ACHN (cell line): ENCODE measurements at places on chromosomes 12 and 14.
A peak's percentile ranks its signal among the peaks of the same experiment; 100 is the strongest.

DNA sequence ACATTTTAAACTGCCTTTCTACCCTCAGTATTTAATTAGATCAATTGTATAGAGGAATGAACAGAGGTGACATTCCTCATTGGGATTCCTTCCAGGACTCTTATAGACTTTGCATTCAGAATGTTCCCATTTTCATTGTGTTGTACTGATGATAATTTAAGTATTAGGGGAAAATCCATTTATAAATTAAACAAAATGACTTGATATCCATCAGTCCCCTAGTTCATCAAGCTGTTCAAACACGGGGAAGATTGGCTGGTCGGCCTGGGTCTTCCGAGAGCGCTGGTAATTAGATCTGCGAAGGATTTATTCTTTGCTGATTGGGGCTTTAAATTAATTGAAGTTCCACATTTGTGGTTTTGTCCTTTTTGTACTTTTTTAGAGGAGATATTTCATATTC lies 274.0 kb downstream of the EGLN3 start:
- no peak for DNase-seq

GRCh38 chr14:32169191-32169590 lies 32.7 kb upstream of the RNU6-7 start:
- no peak for DNase-seq

GRCh38 chr12:71216725-71217579 lies 59.2 kb upstream of the TSPAN8 start:
- DNase-seq = peak; percentile 70

DNA sequence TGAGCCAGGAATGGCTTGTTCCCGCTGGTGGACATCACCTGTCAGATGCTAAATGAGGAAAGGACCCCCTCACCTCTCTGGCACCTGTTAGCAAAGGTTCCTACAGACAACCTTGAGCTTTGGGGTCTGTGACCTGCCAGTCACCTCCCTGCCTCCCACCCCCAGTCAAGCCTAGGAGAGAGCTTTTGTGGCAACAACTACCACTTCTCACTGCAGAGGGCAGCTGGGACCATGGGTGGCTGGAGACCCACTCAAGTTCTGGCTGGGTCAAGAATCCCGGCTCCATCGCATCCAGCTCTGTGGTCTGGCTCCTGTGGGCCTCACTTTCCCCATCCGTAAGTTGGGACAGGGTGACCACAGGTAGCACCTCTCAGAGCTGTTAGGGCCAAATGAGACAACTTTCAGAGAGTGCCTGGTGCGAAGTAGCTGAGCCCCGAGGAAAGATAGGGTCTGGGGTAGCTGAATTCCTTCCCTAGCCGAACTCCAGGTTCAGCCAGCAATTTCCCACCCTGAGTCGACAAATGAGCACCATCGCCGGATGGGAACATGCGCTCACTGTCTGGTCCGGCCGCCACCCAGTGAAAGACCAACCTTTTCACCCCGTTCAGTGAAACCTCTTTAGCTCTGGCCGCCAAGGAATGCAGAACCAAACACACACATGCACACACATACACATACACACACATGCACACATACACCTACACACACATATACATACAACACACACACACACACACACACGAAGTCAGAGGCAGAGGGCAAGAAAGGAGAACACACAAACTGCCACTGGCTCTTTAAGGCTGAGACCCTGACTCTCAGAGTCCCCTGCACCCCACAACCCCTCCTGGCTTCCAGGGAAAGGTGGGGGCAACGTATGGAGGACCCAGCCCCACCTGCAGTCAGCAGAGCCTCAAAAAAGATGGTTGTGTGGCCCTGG lies 1.9 kb downstream of the TMEM119 start:
- no peak for DNase-seq

GRCh38 chr12:40351976-40352375 lies 127.2 kb downstream of the LRRK2 start:
- no peak for DNase-seq

DNA sequence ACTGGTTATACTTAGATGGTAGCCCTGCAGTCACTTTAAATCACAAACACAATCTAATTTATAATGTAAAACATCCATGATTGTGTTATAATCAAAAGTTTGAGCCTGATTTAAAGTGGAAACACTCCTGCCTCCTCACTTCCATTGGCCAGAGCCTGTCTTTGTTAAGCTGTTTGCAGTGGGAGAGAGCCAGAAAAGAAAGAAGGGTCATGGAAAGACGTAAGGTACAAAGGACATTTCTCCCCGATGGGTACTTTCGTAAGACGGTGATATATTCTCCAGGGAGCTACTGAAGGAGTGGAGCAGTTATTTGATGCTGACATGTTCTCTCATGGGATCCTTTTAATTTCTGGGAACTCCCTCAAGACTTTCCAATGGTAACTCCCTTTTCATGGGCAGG lies 164.0 kb downstream of the METTL25 start:
- no peak for DNase-seq

GRCh38 chr12:46187023-46187422 lies 81.8 kb downstream of the SLC38A1 start:
- peak; percentile 32 for DNase-seq

GRCh38 chr12:108890208-108890607 lies 10.3 kb downstream of the DAO start:
- DNase-seq = peak; percentile 32
